ENCODE measurements at places on chromosomes 1 and 21.
A peak's percentile ranks its signal among the peaks of the same experiment; 100 is the strongest.

- DNase-seq: no peak
Observed at GRCh38 chr21:45845063-45845769, 136.4 kb upstream of the COL6A1 start.

- DNase-seq: no peak
Observed at GRCh38 chr1:214546886-214547641, 4.3 kb downstream of the PTPN14 start.

GRCh38 chr1:2823921-2824610 is 22.6 kb upstream of the TTC34 start:
- no peak for DNase-seq

- DNase-seq: peak; percentile 14
Observed at GRCh38 chr1:8017495-8018197, 8.5 kb downstream of the ERRFI1 start.

- DNase-seq: no peak
Observed at GRCh38 chr1:216175714-216176113, 247.5 kb downstream of the USH2A start.

- no peak for DNase-seq
Observed at GRCh38 chr1:23433122-23433521, 8.6 kb upstream of the TCEA3 start.

DNA sequence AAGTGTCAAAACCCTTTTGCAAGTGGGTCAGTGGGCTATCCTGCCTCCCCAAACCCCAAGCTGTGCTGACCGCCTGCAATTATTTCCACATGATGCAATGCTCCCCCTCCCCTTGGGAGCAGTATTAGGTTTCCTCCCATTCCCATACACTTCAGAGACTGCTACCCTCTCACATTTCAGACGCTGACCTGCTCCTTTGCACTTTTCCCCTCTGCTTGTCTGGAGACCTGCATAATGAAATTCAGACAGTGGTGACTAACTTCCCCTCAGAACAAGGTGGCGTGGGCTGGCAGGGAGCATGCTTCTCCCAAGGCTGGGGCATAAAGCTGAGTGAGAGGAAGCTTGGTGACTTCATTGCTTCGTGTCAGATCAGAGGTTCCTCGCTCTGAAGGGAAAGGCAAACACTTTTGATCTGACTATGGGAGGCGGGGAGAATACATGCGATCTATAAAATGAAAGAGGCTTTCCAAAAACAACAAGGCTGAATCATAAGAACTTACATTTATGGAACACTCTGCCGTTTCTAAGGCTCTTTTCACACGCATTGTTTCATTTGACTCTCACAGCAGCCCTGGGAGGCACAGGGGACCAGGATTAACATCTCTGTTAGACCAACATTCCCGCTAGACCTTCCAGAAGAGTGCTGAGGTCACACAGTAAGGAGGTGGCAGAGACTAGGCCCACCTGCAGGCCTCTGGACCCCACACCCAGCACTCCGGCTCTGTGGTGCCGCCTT is 27.5 kb upstream of the ROR1 start:
- DNase-seq: peak; percentile 59

GRCh38 chr1:4565801-4566449 is 88.5 kb upstream of the AJAP1 start:
- no peak for DNase-seq

GRCh38 chr21:39016740-39017315 is 166.4 kb downstream of the PSMG1 start:
- no peak for DNase-seq

DNA sequence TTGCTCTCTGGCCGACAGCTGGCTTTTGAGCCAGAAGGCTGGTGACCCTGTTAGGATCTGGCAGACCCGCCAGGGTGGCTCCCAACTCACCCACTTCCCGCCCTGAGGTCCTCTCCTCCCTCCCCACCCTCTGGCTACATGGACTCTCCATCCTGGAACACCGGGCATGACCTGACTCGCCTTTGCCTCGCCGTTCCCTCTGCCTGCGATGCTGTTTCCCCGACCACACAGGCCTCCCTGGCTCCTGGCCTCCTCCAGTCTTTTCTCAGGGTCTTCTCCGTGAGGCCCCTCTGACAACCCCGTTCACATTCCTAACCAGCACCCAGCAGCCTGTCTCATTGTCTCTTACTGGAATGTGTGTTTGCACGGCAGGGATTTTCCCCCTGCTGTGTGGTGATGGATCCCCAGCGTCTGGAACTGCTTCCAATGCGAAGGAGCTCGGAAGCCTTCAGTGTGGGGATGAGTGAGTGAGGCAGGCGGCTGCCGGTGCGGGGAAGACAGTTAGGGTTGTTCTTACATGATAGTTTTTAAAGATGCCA is 46.0 kb upstream of the POFUT2 start:
- no peak for DNase-seq

DNA sequence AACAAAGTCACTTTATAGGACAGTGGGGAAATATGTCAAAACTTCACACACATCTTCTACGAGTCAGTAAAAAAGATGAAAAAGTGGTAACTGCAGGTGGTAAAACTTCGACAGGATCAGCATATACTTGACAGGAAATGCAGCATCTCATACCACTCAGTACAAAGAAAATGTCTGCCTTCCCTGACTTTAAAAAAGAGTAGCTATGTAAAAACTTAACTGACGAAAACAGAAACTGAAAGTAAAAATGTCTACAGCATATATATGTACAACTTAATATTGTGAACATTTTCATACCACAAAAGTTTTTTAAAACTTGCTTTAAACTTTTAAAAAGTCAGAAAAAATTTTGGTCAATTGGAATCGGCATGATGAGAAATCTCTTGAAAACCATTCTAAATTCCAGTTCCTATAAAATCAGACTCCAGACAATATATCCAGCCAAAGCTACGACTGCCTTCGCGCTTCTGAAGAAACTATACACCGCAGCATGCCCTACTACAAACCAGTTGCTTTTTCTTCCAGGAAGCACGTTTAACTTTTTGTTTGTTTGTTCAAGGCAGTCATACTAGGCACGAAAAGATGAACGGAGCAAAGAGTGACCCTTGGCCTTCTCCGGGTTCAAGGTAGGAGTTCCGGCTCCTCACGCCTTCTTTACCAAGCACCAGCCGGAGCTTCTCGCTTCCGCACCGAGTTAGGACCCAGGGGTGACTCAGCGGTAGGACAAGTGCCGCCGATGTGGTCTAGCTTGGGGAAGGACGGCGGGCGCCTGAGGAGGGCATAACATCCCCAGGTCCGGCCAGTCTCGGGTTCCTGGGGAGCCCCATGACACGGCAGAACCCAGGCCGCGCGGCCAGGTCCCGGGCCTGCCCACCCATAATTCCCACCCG is 612 bp downstream of the PSMA5 start:
- no peak for DNase-seq

- DNase-seq: no peak
Observed at GRCh38 chr1:169048043-169048442, 58.4 kb upstream of the ATP1B1 start.

DNA sequence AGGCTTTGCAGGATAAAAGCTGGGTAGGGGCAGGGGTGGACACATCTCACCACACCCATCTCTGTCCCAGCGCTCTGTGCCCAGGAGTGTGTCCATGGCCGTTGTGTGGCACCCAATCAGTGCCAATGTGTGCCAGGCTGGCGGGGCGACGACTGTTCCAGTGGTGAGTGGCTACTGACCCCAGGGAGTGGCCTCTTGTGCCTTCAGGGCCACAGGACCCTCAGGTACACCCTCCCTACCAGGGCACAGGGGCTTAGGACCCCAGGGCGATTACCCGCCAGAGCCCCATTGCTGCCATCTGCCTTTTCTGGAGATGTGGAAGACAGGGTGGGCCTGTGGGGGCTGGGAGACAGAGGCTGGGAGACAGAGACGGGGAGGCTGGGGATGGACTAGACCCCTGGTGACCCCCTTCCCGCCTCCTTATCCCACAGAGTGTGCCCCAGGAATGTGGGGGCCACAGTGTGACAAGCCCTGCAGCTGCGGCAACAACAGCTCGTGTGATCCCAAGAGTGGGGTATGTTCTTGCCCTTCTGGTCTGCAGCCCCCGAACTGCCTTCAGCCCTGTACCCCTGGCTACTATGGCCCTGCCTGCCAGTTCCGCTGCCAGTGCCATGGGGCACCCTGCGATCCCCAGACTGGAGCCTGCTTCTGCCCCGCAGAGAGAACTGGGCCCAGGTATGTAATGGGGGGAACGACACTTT is 12.8 kb downstream of the PEAR1 start:
- DNase-seq: no peak

- DNase-seq: no peak
Observed at GRCh38 chr1:69700770-69701169, 133.0 kb downstream of the LRRC7 start.

DNA sequence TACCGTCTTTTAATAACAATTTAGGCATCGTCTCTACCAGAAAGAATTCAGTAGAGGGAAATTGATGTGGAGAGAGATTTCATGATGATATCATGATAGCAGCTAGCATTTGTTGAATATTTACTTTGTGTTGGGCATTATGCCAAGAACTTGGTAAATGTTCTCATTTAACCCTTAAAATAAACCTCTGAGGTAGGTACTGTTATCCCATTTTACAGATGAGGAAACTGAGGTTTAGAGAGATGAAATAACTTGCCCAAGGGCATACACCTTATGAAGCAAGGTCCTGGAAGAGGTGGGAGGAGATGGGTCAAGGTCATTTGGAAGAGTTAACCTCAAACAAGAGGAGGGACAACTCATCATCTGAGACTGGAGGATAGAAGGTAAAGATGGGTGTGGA is 34.8 kb downstream of the TSNAX start:
- DNase-seq: no peak

DNA sequence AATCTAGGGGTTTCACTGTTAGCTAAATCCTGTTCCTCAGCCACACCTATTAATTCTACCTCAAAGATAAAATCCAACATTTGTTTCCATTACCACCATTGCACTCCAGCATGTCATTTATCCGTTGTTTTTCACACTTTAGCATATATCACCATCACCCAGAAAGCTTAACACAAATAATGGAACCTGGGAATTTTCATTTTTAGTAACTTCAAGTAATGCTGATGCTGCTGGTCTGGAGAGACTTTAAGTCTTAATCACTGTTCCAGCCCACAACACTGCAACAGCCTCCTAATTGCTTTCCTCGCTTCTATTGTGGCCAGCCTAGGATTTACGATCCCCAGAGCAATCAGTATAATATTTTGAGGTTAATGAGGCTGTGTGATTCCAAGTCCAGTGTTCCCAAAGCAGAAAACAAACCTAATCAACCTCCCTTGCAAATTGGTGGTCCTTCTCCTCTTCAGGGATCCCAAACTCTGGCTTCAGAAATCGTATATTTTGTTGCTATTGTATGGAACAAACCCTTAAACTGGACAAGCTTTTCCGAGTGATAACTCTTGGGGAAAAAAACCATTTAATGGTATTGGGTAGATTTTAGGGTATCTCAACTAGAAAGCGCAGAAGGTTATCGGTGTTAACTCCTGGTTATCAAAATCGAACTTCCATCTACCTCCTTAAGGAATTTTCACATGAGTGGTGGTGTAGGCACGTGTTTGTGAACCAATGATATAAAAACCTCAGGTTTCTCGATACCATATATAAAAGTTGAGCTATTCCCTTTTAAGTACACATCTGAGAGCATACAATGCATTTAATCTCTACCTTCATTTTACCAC is 50.0 kb upstream of the BOLA1 start:
- no peak for DNase-seq

DNA sequence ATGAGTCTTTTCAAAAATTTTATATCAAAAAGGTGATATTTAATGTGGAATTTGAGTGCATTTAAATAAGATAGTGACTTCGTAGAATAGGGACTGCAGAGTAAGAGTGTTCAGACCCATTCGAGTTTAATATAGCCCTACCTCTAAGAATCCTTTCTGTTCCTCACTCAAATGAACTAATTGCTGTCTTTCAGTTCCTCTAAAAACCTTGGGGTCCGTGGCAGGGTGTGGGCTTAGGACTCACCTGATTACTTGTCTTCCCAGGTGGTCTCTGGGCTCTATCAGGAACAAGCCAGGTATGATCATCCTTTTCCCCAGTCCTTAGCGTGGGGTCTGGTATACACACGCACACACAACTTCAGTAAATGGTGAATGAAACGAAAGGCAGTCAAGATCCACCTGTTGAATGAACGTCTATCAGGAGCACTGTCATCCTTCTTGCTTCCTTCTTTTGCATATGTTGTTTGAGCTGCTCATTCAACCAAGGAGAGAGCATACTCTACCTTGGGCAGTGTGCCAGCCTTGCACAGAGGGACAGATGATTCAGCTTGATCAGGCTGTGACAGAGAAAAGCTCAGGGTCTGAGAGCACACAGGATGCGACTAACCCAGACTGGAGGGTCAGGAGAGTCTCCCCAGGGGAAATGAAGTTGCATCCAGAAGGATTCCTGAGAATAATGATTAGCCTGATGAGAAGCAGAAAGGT is 1.2 kb upstream of the RNF11 start:
- no peak for DNase-seq
